ENCODE measurements at places on chromosomes 6 and 20.

DNA sequence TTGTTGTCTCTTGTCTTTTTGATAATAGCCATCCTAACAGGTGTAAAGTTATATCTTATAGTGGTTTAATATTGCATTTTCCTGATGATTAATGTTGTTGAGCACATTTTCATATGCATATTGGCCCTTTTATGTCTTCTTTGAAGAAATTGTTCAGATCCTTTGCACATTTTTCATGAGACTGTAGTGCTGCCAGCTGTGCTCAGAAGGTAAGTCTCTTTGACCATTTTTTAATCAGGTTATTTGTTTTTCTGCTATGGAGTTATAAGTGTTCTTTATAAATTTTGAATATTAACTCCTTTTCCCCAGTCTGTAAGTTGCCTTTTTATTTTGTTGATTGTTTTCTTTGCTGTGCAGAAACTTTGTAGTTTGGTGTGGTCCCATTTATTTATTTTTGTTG is 55.8 kb upstream of the ZNF184 start:
- peaks cover 5% of the 10 kb centered on the region for H3K4me1 ChIP-seq
- H3K27ac ChIP-seq = no peak overlapping the region
- H3K27me3 ChIP-seq = peaks cover 9% of the 10 kb centered on the region
- H3K4me3 ChIP-seq = no peak overlapping the region
- no peaks in the 10 kb centered on the region for H3K36me3 ChIP-seq

GRCh38 chr6:79269877-79270276 is 35.4 kb upstream of the HMGN3 start:
- no peaks in the 10 kb centered on the region for H3K27me3 ChIP-seq
- H3K27ac ChIP-seq = no peak overlapping the region
- H3K36me3 ChIP-seq = no peaks in the 10 kb centered on the region
- H3K4me1 ChIP-seq = no peaks in the 10 kb centered on the region
- no peak overlapping the region for H3K4me3 ChIP-seq
- peak; percentile 94 for DNase-seq

DNA sequence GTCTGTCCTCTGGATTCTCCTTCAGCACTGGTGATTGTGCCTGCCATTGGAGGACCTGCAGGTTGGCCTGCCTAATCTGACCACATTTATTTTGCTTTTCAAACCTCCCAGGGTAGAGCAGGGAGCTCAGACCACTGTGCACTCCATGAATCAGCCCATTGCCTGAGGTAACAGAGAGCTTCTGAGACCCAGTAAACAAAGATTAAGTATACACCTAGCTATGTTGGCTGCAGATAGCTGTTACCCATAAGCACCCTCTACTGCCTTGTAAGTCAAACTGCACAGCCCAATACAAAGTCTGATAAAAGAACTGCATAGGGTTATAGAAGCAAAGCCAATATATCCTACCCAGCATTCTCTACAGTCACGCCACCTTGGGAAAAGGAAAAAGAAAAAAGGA is 338.7 kb downstream of the HTR1B start:
- H3K27me3 ChIP-seq = no peaks in the 10 kb centered on the region
- no peak overlapping the region for H3K27ac ChIP-seq
- peaks cover 4% of the 10 kb centered on the region for H3K4me1 ChIP-seq
- no peak overlapping the region for H3K4me3 ChIP-seq

DNA sequence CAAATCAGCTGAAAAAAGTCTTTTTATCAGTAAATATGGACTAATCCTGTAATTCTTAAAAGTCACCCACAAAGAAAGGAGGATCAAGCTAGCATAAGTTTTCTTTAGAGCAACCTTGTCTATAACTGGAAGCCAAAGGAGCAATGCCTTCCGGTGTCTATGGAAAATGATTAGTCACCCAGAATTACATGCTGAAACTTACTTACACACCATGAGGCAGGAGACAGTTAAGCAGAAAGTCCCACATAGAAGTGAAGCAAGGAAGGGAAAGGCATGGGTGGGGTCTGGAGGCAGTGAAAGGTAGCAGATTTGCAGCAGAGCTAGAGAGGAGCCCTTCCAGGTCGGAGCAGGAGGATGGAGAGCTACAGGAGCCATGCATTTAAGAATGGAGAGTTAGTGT is 153.7 kb upstream of the RIPOR2 start:
- no peak overlapping the region for H3K4me3 ChIP-seq
- peaks cover 74% of the 10 kb centered on the region for H3K36me3 ChIP-seq
- H3K4me1 ChIP-seq = no peaks in the 10 kb centered on the region
- H3K27ac ChIP-seq = no peak overlapping the region
- H3K27me3 ChIP-seq = no peaks in the 10 kb centered on the region

DNA sequence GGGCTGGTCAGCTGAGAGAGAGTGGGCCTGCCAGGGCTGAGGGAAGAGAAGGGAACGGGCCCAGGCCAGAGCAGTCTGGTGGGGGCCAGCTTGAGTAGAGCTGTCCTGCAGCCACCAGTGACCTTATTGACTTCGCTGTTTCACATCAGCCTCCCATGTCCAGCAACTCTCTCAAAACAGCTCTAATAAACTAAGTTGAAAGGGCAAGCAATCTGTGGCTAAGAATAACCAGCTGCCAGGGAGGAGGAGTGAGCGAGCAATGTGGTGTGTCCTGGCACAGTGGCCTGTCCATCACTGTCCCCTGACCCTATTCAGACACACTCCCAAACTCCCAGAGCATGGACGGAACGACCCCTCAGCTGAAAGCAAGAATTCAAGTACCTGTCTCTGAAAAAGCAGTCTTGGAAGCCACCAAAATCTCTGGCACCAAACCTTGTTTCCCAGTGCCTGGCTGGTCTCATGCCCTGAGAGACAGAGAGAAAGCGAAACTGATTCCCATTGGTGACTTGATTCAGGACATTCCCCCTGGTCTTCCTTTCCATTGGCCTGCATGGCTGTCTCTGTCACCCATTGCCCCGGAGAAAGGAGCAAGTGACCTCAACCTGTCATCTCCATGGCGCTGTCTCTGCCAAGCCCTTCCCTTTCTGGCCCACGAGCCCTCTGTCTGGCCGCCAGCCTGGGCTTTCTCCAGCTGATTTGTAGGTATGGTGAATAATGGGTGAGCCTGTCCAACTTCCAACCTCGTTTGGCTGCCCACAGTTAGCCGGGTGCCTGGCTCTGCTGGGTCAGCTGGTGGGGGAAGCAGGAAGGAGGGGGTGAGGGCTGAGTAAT is at the start of gene DDO:
Gene DDO (minus strand): TSS at position 490 of the 831 bp plus-strand sequence. CDS start 2,113 bp downstream, outside the sequence.
- H3K4me1 ChIP-seq = peaks cover 4% of the 10 kb centered on the region
- no peak within 1 kb of the TSS for H3K27ac ChIP-seq
- no peak within 1 kb of the TSS for H3K4me3 ChIP-seq
- no peaks in the 10 kb centered on the region for H3K36me3 ChIP-seq
- DNase-seq = peak; percentile 14

GRCh38 chr20:44414808-44415207 is 59.3 kb downstream of the HNF4A start:
- H3K27ac ChIP-seq = no peak overlapping the region
- H3K4me3 ChIP-seq = no peak overlapping the region
- peaks cover 55% of the 10 kb centered on the region for H3K27me3 ChIP-seq
- no peaks in the 10 kb centered on the region for H3K36me3 ChIP-seq
- no peak for DNase-seq

- no peak for DNase-seq
- H3K27ac ChIP-seq = no peak overlapping the region
- H3K4me1 ChIP-seq = peaks cover 52% of the 10 kb centered on the region
- no peaks in the 10 kb centered on the region for H3K27me3 ChIP-seq
- H3K36me3 ChIP-seq = no peaks in the 10 kb centered on the region
Observed at GRCh38 chr6:41719436-41720261, 15.8 kb downstream of the TFEB start.

- H3K27me3 ChIP-seq = no peaks in the 10 kb centered on the region
- no peaks in the 10 kb centered on the region for H3K36me3 ChIP-seq
- peak overlapping the region; percentile 53 for H3K27ac ChIP-seq
- peaks cover 14% of the 10 kb centered on the region for H3K4me1 ChIP-seq
Observed at GRCh38 chr6:30814146-30815040, 69.9 kb upstream of the DDR1 start.

DNA sequence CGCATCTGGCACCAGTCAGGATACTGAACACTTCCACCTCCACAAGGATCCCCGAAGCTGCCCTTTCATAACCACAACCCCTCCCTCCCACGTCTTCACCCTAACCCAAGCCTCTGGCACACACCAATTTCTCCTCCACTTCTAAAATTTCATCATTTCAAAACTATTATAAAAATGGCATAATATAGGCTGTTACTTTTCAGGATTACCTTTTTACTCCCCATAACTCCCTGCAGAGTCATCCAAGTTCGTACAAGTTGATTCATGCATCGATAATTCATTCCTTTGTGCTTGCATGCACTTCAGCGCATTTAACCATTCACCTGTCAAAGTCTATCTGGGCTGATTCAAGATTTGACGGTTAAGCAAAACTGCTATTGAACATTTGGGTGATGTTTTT is 30.6 kb upstream of the LY86 start:
- no peak overlapping the region for H3K4me3 ChIP-seq
- H3K4me1 ChIP-seq = no peaks in the 10 kb centered on the region
- no peak overlapping the region for H3K27ac ChIP-seq
- no peaks in the 10 kb centered on the region for H3K36me3 ChIP-seq

GRCh38 chr6:43226192-43226851 is 3.0 kb downstream of the DNPH1 start:
- peaks cover 8% of the 10 kb centered on the region for H3K27me3 ChIP-seq
- H3K36me3 ChIP-seq = peaks cover 31% of the 10 kb centered on the region
- DNase-seq = no peak
- H3K27ac ChIP-seq = no peak overlapping the region

- no peak overlapping the region for H3K27ac ChIP-seq
- H3K36me3 ChIP-seq = no peaks in the 10 kb centered on the region
- no peak overlapping the region for H3K4me3 ChIP-seq
- DNase-seq = no peak
Observed at GRCh38 chr20:64244870-64245603, 10.5 kb upstream of the PCMTD2 start.

- H3K4me1 ChIP-seq = no peaks in the 10 kb centered on the region
- H3K4me3 ChIP-seq = no peak overlapping the region
- DNase-seq = peak; percentile 13
Observed at GRCh38 chr20:7459083-7459482, 481.2 kb downstream of the HAO1 start.

- no peak overlapping the region for H3K4me3 ChIP-seq
- no peak overlapping the region for H3K27ac ChIP-seq
- peaks cover 3% of the 10 kb centered on the region for H3K4me1 ChIP-seq
- DNase-seq = no peak
- H3K36me3 ChIP-seq = peaks cover 28% of the 10 kb centered on the region
Observed at GRCh38 chr6:42696526-42697267, 25.7 kb downstream of the PRPH2 start.

DNA sequence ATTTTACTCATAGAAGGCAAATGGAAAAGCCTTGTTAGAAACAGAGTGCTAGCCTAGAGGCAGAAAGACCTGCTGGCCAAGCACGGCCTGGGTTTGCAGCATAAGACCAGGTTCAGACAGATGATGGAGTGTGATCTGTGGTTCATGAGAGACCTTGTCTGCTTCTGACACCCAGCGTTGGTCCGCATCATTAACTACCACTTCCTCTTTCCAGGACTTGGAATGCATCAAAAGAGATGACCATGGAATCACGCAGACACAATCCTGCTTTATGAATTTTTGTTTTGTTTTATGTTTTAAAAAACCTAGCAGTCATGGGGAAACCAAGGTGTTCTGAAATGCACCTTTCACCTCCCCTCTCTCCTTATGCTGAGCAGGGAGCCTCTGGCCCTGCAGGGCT is 76.8 kb upstream of the SYNDIG1 start:
- H3K27ac ChIP-seq = no peak overlapping the region
- H3K4me3 ChIP-seq = no peak overlapping the region
- no peak for DNase-seq
- no peaks in the 10 kb centered on the region for H3K4me1 ChIP-seq

DNA sequence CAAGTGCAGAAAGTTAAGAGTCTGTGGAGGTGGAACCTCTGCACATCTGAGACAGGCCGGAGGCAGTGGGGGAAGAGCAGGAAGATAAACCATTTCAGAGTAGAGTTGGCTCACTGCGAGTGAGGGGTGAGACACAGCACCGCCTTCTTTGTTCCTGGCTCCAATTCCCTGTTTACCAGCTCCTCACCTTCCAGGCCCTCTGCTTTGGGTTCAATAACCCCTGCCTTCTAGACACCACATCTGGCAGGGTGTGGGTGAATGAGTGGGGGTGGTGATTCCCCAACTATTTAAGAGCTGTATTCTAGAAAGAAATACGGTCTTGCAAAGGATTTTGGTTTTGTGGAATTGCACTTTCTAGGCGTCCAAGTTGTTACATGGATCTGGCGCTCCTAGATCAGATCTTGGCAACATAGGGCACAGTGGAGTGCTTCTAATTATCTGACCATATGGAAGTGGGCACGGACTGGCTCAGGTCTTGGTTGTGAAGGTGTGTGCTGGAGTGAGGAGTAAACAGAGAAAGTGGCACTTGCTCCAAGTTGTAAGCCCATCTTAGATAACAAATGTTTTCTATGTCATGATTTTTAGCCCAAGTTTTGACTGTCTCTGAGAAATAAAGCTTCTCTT is 141.6 kb upstream of the NRN1 start:
- H3K4me3 ChIP-seq = no peak overlapping the region
- H3K27ac ChIP-seq = no peak overlapping the region
- no peak for DNase-seq
- H3K4me1 ChIP-seq = no peaks in the 10 kb centered on the region

DNA sequence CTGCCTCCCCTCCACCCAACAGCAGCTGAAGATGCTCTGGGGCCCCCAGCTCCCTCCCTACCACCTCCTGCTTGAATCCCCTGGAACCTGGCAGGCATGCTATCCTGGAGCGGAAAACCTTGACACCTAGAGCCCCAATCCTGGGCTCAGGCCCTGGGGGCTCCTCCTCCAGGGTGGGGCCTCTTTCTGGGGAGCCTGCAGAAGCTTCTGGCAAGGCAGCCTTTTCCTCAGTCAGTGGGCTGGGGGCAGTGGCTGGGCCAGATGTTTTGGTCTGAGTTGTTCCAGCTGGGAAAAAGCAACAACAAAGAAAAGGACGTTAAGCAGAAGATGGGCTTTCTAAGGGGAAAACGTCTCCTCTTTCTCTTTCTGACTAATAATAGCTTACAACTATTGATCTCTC is 21.1 kb downstream of the KIAA1755 start:
- no peak overlapping the region for H3K27ac ChIP-seq
- peaks cover 43% of the 10 kb centered on the region for H3K36me3 ChIP-seq
- H3K4me3 ChIP-seq = no peak overlapping the region
- H3K4me1 ChIP-seq = peaks cover 4% of the 10 kb centered on the region

GRCh38 chr6:14429396-14429795 is 311.8 kb downstream of the CD83 start:
- peaks cover 5% of the 10 kb centered on the region for H3K27me3 ChIP-seq
- no peak for DNase-seq
- no peak overlapping the region for H3K27ac ChIP-seq
- H3K4me1 ChIP-seq = no peaks in the 10 kb centered on the region

DNA sequence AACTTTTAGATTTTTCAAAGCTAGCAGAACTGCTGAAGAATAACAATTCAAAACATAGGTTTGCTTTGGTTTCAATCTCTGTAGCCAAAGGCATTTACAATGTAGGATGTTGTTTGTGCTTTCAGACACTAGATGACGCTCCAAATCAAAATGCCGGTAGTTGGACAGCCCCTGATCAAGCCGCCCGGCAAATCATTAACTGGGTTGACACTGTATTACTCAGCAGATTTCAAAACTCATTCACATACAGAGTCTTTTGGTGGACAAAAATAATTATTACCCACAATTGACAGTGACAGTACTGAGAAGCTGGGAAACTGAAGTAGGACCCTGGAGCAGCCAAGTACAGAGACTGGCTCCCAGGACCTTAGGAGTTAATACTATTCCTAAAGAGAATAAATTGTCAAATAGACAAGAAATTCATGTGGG is 21.3 kb upstream of the HFE start:
- no peaks in the 10 kb centered on the region for H3K27me3 ChIP-seq
- H3K4me3 ChIP-seq = no peak overlapping the region
- DNase-seq = peak; percentile 86
- H3K27ac ChIP-seq = peak overlapping the region; percentile 88

GRCh38 chr6:149482545-149483333 is 2.1 kb downstream of the ZC3H12D start:
- no peak for DNase-seq
- no peaks in the 10 kb centered on the region for H3K36me3 ChIP-seq
- peaks cover 13% of the 10 kb centered on the region for H3K27me3 ChIP-seq
- peak overlapping the region; percentile 75 for H3K4me3 ChIP-seq
- H3K27ac ChIP-seq = no peak overlapping the region
- H3K4me1 ChIP-seq = peaks cover 15% of the 10 kb centered on the region

Data from mesenchymal stem cell (in vitro differentiated cells and primary cell).